Activated CD4-positive, alpha-beta T cell treated with anti-CD3 and anti-CD28 coated beads, Interleukin-2, amount 50 U/mL, for 1 hour (primary cell): ENCODE measurements at places on chromosomes 16 and 17.

- DNase-seq, result no peak
Observed at GRCh38 chr16:53183442-53183841, 128.7 kb downstream of the CHD9 start.

DNA sequence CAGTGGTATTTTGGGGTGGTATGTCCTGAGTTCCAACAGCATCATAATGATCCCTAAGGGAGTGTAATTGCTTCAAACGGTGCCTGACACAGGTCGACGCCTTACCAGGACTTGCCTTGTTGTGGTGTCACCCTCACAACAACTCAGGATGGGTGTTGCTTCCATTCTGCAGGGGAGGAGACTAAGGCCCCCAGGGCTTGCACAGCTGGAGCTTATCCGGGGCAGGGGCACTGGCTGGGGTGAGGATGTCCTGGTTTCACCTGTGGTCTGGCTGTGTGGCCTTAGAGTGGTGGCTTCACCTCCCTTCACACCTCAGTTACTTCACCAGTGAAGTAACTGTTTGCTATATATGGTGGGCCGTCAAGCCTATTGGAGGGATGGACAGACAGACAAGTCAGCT lies 23.3 kb downstream of the LLGL2 start:
- DNase-seq, result no peak

DNA sequence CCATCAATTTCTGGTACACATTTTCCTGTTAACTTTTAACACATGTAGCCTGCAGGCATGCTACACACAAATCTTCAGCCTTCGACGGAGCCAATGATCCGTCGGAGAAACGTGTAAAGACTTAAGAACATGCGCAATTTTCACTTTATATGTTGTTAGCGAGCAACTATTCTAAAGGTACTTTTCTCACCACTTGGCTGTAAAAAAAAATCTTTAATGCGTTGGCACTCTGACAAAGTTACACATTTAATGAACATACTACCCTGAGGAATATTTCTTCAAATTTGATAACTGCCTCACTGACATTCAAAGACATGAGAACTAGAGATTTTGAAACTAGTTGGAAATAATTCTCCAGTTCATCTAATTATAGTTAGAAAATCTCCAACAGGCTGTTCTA lies 507.5 kb upstream of the SALL1 start:
- no peak for DNase-seq

GRCh38 chr17:2932946-2933345 lies 130.5 kb downstream of the OR1D5 start:
- no peak for DNase-seq
